ENCODE measurements at places on chromosomes 16 and 17.

GRCh38 chr16:68496689-68497088 lies 42.4 kb upstream of the ZFP90 start:
- DNase-seq, result no peak

DNA sequence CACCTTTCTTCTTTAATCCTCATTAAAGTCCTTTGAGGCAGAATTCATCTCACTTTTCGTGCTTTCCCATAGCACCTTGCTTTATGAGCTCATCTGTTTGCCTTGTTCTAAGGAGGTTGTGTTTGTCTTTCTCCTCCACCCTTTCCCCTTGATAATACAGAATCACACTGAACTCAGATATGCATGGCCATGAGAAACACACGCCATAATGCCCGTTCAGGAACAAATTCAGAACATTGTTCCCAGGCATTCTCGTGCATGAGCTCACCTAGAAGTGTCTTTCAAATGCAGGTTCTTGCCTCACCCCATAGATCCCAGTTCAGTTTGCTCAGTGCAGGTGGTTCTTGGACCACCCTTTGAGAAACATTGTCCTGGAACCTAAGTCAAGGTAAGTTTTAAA lies 71.1 kb downstream of the TMEM114 start:
- DNase-seq, result no peak

DNA sequence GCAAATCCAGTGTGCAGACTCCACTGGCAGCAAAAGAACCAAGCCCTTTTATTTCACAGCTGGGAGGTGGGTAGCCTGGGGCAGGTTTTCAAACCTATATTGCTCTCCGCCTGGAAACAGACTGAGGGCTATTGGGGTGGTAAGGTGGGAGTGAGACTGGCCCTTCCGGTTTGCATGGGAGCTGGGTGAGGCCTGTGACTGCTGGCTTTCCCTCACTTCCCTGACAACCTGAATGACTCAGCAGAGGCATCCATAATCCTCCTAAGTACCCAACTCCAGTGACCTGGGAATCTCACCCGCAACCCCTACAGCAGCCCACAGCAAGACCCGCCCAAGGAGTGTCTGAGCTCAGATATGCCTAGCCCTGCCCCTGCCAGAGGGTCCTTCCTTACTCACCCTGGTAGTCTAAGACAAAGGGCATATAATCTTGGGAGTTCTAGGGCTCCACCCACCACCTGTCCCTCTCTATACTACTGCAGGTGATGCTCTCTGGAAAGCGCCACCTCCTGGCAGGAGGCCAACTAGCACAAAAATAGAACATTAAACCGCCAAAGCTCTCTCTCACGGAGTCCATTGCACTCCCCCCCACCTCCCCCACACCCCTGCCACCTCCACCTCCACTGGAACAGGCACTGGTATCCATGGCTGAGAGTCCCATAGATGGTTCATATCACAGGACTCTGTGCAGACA lies 602.0 kb upstream of the C16orf82 start:
- no peak for DNase-seq

- DNase-seq, result no peak
Measured at GRCh38 chr17:78144736-78145641, 1.2 kb upstream of the C17orf99 start.

- no peak for DNase-seq
Measured at GRCh38 chr17:66834919-66835454, at the start of gene CACNG5. Gene CACNG5, plus strand, starts transcription at chr17:66835117. Its CDS starts 42,216 bp downstream, at chr17:66877333.
